ENCODE measurements at places on chromosomes 5 and 9.
A peak's percentile ranks its signal among the peaks of the same experiment; 100 is the strongest.

GRCh38 chr9:129745200-129745599, 7.6 kb downstream of the PTGES start:
- no peak for DNase-seq

GRCh38 chr5:82747986-82748385, 329.2 kb downstream of the TMEM167A start:
- no peak for DNase-seq

DNA sequence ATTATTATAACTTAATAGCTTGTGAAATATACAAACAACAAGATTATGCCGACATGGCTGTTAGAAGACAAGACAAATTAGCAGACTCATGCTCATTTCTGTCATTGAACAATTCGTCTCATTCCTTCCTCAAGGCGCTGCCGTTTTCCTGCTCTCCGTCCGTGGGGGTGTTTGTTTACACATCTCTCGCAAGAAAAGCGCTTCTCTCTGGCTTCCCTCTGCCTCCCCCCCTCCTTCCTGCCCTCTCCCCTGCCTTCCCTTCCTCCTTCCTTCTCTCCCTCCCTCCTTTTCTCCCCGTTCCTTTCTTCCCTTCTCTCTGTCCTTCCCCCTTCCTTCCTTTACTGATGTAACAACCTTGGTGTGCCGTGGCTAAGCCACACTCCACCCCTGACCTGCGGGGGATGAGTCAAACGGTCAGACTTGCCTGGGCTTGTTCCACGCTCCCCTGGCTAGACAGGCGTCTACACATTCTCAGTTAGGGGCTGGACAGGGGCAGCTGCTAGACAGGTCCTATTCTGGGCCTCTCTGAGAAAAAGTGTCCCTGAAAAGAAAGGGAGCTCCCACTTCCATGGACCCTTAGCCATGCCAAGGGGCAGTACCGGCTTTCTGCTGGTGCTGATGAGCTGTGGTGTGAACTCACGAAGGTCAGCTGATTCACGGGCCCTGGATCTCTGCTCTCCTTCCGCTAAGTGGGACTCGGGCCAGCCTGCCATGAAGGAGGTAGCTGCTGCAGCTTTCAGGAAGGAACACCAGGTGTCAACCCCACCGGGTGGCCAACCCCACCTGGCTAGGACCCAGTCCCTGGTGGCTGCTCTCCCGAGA, 32.0 kb upstream of the SPTLC1 start:
- DNase-seq = no peak

DNA sequence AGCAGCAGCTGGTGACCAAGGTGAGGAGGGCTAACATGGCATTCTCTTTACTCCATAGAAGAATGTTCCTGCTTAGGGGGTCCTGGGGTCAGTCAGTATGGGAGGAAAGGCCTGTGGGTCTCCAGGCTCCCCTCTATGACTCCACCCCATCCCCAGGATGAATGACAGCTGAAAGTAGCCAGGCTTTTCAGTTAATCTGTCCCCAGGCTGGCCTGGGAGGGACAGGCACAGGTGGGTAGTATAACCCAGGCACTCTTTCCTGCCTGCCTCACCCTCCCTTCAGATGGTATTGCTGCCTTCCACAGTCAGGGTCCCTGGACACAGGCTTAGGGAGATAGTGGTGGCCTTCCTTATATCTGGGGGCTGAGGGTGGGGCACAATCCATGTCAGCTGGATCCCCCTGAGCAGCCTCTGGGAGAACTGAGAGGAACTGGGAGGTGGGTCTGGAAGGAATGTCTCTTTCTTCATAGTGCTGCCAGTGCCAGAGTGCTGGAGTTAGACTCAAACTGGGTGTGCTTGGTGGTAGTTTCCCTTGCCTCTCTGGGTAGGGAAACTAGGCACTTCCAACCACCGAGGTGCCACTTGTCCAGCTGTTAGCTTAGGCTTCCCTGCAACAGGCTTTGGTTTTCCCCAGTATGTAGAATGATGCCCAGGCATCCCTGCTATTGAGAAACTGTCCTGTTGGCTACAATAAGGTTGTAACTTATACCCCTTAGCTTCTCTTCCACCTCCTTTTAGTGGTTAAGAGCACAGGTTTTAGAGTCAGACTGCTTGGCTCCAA, 27.8 kb downstream of the LARP1 start:
- no peak for DNase-seq

DNA sequence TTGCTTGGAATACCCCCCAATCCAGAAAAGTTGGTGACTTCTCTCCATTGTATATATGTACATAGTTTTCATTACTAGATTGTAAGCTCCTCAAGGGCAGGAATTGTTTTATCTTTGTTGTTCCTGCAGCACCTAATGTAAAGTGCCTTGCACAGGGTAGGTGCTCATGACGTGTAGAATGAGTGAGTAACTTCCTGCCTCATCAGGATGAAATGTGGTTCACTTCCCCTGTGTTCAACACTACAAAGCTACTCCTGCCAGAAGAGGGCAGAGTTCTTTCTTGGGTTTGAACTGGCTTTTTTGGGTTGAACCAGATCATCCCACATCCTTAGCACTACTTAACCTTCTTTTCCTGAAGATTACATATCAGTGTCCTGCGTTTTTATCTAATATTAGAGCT, 23.9 kb downstream of the GTF3C4 start:
- peak; percentile 8 for DNase-seq

All from central memory CD4-positive, alpha-beta T cell (primary cell).